Mucosa of descending colon (tissue), 3 donors: ENCODE measurements at places on chromosomes 1 and 21. TPM values are rescaled to one million over a fixed set of nuclear protein-coding genes. Genes with fewer than 3 reads are reported as not detected.

Gene LCK
- 6.0 TPM for total RNA-seq

Gene TMEM51
- 19.1 TPM for total RNA-seq

Gene SLC30A2
- total RNA-seq = 0.13 TPM

Gene NR5A2
- 75.3 TPM for total RNA-seq

Gene KRTAP11-1
- not detected for total RNA-seq

Gene ZFP69
- 2.7 TPM for total RNA-seq
